ENCODE measurements at places on chromosomes 16 and 17. TPM values are rescaled to one million over a fixed set of nuclear protein-coding genes. Genes with fewer than 3 reads are reported as not detected.

The GPATCH8 gene
- total RNA-seq: 9.8 TPM

The DNAAF8 gene
- total RNA-seq: 2.6 TPM

The MT1A gene
- 15.6 TPM for total RNA-seq

The SPEM3 gene
- total RNA-seq: not detected

The GAST gene
- total RNA-seq: not detected

The CHD9NB gene
- 0.29 TPM for total RNA-seq

The MYO1D gene
- 36.9 TPM for total RNA-seq

The CDR2 gene
- 24.8 TPM for total RNA-seq

The GGT6 gene
- total RNA-seq: not detected

The TBC1D3E gene
- total RNA-seq: not detected

The PSMB3 gene
- 423 TPM for total RNA-seq

The CTF1 gene
- total RNA-seq: 3.9 TPM

The CD300H gene
- not detected for total RNA-seq

The ALOX15 gene
- total RNA-seq: not detected

The CACNG1 gene
- not detected for total RNA-seq

The IRF8 gene
- not detected for total RNA-seq

The RHBDF1 gene
- 70.3 TPM for total RNA-seq

The GPR179 gene
- total RNA-seq: not detected

The TEKT5 gene
- not detected for total RNA-seq

The DOC2B gene
- not detected for total RNA-seq

The GNG13 gene
- not detected for total RNA-seq

The KRT33B gene
- under 0.01 TPM for total RNA-seq

The FGF11 gene
- total RNA-seq: 0.29 TPM

The HEATR3 gene
- 13.3 TPM for total RNA-seq

The NRN1L gene
- total RNA-seq: 0.89 TPM

The CFAP119 gene
- total RNA-seq: 4.6 TPM

The TACO1 gene
- total RNA-seq: 28.8 TPM

The CIBAR2 gene
- total RNA-seq: not detected

The KCNAB3 gene
- total RNA-seq: 1.2 TPM

All from myometrial cell (primary cell).